ENCODE measurements at places on chromosomes 2 and 18.

DNA sequence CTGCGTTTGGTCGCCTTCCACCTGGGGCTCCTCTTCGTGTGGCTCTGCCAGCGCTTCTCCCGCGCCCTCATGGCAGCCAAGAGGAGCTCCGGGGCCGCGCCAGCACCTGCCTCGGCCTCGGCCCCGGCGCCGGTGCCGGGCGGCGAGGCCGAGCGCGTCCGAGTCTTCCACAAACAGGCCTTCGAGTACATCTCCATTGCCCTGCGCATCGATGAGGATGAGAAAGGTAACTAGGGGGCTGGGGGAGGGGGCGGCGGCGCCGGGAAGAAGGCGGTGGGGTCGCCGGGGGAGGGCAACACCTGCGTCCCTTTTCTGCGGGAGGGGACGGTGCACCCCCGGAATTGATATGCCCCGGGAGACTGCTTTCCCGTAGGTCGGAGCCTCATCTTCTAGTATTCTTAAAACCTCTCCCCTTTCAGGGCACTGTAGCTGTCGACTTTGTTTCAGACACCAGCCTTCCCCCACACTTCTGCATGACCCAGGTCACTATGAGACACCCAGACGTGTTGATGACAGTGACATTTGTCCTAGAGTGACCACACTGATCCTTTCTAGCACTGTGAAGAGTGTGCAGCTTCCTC is 755 bp downstream of the SPAST start:
- DNase-seq, result no peak

DNA sequence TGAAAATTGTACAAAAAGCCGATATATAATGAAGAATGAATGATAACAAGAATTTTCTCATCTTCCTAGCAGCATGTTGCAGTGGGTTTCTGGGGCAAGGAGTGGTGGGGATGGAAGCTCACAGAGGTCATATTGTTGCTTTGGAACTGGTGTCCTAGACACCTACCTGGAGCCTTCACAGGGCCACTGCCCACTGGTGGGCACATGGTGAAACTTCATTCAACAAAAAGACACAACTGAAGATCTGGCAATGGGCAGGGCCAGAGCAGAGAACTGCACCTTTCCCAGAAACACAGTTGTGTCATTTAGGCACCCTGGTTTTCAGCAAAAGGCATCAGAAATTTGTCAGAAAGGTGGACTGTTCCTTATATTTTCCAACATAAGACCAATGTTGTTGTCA is 115.3 kb downstream of the FHOD3 start:
- DNase-seq, result no peak

DNA sequence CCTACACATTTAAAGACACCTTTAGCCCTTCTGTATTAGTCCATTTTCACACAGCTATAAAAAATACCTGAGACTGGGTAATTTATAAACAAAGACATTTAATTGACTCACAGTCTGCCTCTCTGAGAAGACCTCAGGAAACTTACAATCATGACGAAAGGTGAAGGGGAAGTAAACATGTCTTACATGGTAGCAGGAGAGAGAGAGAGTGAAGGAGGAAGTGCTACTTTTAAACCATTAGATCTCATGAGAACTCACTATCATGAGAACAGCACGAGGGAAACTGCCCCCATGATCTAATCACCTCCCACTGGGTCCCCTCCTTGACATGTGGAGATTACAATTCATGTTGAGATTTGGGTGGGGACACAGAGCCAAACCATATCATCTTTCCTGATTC is 946.6 kb downstream of the SLC4A3 start:
- no peak for DNase-seq

GRCh38 chr2:188746727-188747126 is 227.4 kb upstream of the COL3A1 start:
- DNase-seq, result no peak

- DNase-seq, result no peak
Observed at GRCh38 chr18:26642440-26643348, 94.3 kb upstream of the KCTD1 start.

GRCh38 chr2:176584333-176584732 is 315.1 kb downstream of the MTX2 start:
- no peak for DNase-seq

- no peak for DNase-seq
Observed at GRCh38 chr2:112877423-112877822, 33.5 kb upstream of the IL37 start.

- DNase-seq, result no peak
Observed at GRCh38 chr2:28652217-28652616, 99.4 kb upstream of the PPP1CB start.

GRCh38 chr18:7987284-7987976 is 420.3 kb downstream of the PTPRM start:
- DNase-seq, result no peak

GRCh38 chr2:218849721-218850120 is 9.9 kb upstream of the WNT6 start:
- no peak for DNase-seq

DNA sequence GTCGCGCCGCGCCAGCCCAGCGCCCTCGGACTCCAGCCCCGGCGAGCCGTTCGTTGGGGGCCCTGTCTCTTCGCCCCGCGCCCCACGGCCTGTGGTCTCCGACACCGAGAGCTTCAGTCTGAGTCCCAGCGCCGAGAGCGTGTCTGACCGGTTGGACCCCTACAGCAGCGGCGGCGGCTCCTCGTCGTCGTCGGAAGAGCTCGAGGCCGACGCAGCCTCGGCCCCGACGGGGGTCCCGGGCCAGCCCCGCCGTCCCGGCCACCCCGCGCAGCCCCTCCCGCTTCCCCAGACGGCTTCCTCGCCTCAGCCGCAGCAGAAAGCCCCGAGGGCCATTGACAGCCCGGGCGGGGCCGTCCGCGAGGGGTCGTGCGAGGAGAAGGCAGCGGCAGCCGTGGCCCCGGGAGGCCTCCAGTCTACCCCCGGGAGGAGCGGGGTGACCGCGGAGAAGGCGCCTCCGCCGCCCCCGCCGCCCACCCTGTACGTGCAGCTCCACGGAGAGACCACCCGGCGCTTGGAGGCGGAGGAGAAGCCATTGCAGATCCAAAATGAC is 1.4 kb downstream of the PHLPP1 start:
- peak; percentile 4 for DNase-seq

DNA sequence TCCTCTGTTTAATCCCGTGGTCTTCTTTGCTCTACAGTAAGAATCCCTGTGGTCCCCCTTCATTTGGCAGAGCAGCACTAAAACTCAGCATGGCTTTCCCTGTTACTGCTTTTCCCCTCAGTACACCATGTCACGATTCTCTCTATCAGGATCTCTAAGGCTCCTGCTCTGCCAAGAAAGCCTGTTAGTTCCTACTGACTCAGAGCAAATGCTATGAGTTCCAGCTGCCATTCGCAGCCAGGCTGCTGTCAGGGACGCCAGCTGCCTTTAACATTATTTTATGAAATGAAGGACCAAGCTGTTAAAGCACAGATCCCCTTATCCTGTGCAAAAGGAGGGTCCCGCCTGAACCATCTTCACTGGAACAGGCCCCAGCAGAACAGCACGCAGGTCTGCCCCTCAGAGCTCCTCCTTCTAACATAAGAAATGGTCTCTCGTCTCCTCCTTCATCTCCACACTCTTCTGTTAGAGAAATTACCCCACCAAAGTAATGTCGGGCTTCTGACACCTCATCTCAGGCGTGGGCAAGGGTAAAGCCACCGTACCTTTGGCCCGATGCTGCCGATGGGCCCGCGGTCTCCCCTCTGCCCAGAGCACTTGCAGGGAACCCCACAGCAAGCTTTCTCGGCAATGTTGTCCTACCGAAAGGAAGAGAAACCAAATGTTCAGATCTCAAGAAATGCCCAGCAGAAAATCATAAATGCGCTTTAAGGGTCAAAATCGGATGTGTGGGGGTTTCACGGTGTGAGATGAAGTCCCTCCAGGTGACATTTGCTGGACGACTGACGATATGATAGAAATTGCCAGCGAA is 52.6 kb downstream of the COL6A3 start:
- DNase-seq, result no peak

DNA sequence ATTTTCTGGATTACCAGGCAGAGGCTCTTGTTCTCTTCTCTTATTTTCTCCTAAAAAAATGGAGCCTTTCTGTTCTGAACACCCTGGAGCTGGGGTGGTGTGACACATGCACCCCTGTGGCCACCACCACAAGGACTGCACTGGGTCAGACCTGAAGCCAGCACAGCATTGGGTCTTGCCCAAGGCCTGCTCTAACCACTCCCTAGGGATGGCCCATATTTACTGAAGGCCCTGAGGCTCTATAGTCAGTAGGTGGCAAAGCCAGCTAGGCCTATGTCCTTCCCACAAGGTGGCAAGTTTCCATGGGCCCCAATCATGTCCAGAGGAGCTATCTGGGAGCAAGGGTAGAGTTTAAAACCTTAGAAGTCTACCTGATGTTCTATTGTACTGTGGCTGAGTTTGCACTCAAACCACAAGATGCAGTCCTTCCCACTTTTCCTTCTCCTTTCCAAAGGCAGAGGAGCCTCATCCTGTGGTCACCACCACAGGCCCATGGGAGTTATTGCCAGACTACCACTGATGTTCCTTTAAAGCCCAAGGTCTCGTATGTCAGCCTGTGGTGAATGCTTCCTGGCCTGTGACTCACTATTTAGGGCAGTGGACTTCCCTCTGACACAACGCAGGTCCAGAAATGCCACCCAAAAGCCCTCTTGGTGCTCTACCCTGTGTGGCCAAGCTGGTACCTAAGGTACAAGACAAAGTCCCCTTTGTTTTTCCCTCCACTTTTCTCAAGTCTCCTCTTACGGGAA is 15.0 kb upstream of the FMNL2 start:
- DNase-seq, result no peak

GRCh38 chr2:144452989-144453336 is 67.0 kb downstream of the ZEB2 start:
- DNase-seq, result no peak

GRCh38 chr2:119005555-119005954 is 63.6 kb downstream of the MARCO start:
- no peak for DNase-seq

DNA sequence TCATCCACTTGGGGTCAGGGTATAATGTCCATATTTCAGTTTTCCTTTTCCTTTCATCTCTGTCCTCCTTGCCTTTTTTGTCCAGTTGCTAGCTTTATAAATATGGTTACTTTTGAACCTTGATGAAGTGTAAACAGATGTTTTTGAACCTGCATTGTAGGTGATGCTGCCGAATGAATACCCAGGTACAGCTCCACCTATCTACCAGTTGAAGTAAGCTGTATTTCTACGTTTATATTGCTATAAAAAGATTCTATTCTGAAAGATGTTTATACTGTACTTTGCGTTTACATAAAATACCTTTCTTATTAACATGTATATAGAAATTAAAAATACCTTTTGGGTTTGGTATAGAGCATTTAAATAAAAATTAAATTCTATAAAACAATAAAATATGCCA is 2.2 kb downstream of the IMPACT start:
- DNase-seq, result no peak

- no peak for DNase-seq
Observed at GRCh38 chr2:132465917-132466316, 49.3 kb downstream of the GPR39 start.

DNA sequence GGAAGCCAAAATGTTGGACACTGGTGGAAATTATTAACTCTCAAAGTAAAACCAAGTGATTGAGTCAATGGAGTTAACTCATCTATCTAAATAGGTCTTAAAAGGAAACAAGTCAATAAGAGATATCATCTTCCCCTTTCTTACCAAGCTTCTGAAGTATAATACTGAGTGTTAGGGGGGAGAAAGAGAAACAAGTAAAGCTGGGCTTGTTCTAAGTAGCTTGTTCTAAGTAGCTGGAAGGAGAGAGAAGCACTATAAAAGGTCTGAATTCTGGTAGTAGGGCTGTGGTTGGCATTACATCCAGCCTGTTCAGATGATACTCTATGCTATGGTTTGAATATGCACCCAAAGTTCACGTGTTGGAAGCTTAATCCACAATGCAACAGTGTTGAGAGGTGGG is 26.8 kb downstream of the YES1 start:
- DNase-seq, result no peak

DNA sequence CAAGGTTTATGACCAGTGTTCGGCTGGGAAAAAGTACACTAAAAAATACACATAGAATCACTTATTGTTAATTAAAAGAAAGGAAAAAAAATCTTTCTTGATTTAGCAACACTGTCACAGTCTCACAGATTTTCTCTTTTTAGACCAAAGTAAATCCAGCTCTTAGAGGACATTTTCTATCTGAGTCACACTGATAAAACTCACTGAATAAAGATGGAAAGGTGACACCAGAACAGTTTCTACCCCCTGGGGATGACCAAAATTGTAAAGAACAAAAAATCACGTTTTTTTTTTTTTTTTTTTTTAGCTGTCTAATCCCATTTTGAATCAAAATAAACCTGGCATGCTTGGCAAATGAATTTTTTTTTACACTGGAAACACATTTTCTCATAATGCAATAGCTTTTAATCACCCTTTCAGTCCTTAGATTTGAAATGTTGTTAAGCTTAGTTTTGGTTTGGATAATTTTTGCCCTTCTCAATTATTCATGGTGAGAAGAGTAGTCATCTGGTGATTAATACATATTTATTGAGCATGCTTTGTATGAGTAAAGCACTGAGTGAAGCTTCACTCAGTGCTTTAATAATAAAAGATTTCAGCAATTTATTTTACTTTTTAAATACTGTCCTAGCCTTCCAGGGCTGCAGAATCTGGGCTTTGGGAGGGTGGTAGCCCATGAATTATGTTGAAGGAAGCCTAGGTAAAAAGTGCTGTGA is 886.3 kb downstream of the SLC4A3 start:
- no peak for DNase-seq

DNA sequence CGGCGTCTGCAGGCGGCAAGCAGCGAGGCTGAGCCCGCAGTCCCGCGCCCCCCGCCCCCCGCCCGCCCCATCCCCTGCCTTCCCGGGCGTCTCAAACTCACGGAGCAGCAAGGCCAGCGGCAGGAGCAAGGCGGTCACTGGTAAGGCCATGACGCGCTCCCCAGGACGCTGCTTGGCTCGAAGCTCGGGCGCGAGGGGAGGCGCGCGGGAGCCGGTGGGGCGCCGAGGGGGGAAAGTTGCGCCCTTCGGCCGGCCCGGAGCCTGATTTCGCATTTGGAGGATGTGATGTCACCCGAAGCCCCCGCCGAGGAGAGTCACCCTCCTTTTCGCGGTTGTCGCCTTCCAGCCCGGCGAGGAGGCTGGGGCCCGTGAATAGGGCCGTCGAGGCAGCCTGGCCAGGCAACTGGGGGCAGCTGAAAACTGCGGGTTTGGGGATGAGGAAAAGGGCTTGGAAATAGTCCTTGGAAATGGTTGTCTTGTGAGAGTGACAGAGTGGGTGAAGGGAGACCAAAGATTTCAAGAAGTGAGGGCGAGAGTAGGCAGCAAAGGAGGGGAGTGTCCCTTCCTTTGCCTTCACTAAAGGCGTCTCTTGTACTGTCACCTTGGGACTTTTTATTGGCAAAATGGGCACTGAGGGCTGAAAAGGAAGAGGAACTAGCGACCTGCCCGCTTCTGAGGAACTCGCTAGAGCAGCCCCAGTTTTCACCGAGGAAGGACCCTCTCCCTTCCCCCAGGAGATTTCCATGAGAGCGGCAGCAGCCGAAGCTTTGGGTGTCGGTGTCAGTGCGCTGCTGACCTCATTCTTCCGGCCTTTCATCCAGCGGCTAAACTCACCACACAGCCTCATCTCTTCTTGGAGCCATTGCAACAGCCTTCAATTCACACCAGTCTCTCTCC is at the start of gene CD8A:
Gene CD8A (minus strand): TSS at position 238 of the 897 bp plus-strand sequence. CDS start 88 bp downstream, at position 150.
- DNase-seq, result no peak

All from stimulated activated CD4-positive, alpha-beta T cell treated with anti-CD3 and anti-CD28 coated beads, Interleukin-1b, Interleukin-23, amount 100 ng/mL, for 1 hour (primary cell).